Karpas-422 (cell line): ENCODE measurements at places on chromosomes 1 and 21.

DNA sequence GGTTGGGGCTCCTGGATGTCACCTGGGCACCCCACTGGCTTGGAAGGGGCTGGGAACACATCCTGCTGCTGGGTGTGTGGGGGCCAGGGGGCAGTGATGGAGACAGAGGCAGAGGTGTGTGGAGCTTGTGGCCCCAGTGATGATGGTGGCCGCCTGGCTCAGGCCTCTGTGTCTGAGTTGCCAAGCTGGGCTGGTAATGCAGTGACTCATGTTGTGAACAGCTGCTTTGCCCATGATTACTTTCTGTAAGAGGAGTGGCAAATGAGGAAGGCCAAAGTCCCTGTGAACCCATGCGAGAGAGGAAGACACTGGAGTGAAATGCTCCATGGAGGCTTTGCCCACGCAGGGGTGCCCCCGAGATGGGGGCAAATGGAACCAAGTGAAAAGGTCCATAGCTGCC is 86.8 kb downstream of the KCNJ6 start:
- DNase-seq, result no peak

DNA sequence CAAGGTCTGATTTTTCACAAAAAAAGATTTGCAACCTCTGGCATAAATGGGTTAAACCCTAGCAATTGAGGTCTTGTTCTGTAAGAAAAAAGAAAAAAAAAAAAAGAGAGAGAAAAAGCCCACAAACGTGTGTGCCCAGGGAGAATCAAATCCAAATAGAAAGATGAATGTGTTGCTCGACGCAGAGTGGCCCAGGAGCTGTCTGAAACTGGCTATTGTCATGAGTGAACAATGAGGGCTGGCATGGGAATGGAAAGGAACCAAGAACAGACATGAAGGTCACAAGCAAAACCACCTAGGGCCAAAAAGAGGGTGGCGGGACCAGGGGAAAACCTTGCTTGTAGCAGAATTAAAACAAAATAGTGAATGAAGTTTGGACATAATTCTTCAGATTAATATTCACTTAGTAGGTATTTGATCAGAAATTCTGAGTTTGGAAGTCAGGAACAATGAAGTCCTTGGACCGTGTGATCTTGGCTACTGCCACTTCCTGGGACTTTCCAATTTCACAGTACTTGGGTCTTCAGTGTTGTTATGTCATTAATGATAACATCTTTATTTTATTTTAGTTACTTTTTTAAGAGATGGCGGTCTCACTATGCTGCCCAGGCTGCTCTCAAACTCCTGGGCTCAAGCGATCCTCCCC is 3.1 kb downstream of the ENO1 start:
- no peak for DNase-seq

DNA sequence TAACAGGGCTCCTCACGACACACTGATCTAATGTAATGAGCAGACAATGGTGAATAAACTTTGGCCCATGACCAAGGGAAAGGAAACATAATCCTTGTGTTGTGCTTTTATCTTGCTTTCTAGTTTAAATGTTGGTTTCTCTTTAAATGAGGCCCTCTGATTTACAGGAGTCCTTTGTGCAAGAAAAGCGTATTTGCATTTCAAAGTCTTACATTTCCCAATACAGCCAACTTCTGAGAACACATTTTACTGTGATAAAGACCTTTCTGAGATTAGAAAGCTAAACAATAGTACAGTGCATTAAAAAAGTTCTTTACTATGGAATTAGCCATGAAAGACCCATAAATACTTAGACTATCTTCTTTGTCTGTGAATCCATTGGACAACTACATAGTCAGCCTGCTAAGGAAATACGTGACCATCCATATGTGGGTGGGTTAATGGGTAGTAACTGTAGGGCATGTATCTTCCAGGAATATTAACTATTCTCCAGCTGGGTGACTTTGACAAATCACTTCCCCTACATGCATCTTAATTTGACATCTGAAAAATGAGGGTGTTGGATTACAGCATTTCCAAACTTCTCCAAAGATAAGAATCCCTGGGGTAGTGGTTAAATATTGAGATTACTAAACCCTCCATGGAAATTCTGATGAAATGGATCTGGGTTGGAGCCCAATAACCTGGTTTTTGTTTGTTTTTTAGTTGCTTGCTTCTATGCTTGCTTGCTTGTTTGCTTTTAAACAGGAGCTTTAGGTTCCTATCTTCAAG is 50.3 kb upstream of the USP1 start:
- DNase-seq, result no peak

DNA sequence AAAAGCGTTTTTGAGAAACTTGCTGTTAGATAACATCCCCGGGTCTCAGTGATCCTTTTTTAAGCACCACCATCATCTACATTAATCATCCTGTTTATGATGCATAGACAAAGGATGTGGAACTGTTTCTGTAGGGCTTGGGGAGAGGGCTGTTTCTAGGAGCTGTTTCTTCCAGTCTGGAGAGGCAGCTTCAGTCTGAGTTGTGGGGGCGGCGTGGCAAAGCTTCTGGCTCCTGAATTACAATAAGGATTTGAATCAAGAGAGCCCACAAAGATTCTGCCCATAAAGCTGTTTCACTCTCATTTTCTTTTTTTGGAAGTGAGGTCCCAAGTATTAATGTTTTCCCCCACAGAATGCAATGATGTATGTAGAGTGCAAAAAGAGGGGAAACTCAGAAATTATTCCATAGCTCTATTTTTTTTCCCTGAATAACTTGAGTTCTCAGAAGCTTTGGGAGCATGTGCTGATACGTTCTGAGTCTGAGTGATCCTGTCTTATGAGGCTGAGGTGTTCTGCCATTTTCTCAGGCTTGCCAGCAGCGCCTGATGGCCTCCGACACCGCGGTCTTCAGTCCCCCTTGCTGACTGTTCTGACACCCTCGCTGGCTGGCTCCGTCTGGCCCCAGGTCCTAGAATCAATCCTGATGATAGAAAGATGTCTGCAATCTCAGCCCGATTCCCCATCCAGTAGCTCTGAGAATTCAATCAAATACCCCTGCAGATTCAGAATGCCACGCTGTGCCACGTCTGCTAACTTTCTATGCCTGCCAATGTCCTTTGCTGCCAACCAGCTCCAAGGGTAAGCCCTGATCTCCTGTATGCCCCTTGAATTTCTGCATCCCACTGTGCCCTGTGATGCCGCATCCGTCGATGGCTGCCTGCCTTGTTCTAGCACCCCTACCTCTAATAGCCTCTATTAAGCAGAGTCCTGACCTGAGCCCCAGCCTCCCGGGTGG is 92.4 kb upstream of the AKT3 start:
- no peak for DNase-seq

DNA sequence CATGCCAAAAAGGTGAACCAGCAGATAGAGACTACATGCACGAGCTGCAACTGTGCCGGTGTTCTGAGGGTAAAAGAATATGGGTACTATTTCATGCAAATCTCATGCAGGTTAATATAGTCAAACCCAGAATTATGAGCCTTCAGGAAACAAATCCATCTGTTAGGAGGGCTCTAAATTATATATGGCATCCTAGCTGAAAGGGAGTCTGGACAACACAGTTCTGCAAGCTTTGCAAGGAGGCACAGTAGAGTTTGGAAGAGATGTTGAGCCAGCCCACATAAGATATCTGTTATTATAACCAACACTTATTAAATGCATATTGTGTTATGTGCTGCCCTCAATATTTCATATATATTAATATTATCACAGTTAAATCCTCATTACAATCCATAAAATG is 50.5 kb upstream of the PALMD start:
- no peak for DNase-seq

DNA sequence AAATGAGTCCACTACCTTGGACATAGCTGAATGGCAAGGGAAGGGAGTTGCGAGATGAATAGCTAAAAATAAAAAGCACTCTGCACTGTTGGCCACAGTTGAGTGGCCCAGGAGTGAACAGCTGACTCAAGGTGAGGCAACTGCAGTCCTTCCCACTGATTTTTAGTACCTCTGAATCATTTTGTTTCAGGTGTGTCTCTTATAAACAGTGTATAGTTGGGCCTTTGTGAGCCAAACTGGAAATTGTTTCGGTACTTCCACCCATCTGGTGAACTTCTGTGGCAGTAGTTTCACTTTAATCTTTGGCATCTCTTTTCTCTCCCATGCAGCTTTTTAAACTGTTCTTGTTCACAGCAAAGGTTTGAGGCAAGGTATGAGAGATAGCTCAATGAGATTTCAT is 122.7 kb downstream of the VAV3 start:
- DNase-seq, result no peak

- DNase-seq, result peak; percentile 43
These were observed 569 bp downstream of the RCAN3 start for GRCh38 chr1:24503059-24503751.

- DNase-seq, result no peak
These were observed 31.6 kb downstream of the MAPKAPK2 start for GRCh38 chr1:206716159-206716869.

DNA sequence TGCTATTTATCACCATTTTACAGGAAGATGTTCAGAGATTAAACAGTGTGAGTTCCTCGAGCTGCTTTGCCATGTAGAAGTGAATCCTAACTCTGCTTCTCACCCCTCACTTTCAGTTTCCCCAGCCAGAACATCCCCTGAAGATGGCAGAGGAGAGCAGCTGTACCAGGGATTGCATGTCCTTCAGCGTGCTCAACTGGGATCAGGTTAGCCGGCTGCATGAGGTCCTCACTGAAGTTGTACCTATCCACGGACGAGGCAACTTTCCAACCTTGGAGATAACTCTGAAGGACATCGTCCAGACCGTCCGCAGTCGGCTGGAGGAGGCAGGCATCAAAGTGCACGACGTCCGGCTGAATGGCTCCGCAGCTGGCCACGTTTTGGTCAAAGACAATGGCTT is 16.9 kb downstream of the TENT5C start:
- DNase-seq, result no peak

DNA sequence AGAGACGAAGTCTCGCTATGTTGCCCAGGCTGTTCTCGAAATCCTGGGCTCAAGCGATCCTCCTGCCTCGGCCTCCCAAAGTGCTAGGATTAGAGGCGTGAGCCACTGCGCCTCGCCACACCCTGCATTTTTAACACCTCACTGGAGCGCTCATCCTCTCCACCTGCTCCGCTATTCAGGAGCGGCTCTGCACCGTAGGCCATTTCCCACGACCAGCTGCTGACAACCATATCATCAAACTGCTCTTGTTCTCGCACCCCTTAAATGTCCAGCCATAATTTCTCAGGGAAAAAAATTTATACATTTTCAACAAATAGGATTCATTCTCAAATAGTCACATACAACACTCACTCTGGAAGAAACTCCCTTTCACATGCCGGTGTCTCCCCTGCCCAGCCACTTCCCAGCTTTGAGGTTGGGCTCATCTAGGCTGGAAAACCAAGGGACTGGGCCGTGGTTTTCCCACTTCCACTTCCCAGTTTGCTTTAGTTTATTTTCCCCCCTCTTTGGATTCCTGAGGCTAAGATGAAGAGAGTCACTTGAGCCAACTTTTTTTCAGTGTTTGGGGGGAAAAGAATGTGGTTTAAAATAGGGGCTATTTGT is 639 bp upstream of the IPO9 start:
- DNase-seq, result no peak

GRCh38 chr1:212229654-212230053 is 55.6 kb upstream of the PPP2R5A start:
- no peak for DNase-seq

DNA sequence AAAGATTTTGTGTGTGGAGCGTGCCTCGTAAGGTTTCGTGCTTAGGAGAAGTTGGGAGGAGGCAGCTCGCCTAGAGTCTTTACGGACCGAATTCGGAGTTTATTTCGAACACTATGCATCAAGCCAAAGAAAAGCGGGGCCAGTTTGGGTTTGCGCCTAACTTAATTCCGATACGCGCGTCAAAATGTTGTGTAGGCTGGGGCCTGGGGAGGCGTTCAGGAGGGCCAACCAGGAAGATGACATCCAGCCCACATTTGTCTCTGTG is 6.4 kb downstream of the FOXD2 start:
- no peak for DNase-seq

GRCh38 chr1:3771108-3772026 is 1.2 kb upstream of the SMIM1 start:
- DNase-seq, result no peak

DNA sequence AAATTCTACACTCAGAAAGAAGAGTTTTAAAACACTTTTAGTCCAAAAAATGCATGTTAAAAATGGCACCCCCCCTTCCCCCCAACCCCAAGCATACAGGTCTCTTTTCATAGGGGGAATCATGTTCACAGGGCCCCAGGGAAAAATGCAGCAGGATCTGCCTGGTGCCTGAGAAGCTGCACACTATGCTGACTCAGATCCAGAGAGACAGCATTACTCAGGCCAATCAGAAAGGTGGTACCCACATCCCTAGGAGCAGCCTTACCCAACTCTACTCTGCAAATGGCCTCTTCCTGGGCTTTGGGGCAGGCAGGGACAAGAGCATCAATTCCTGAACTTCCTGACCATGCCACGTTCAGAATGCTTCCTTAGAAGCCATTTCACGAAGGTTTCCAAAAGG is 119.0 kb downstream of the HIVEP3 start:
- no peak for DNase-seq

DNA sequence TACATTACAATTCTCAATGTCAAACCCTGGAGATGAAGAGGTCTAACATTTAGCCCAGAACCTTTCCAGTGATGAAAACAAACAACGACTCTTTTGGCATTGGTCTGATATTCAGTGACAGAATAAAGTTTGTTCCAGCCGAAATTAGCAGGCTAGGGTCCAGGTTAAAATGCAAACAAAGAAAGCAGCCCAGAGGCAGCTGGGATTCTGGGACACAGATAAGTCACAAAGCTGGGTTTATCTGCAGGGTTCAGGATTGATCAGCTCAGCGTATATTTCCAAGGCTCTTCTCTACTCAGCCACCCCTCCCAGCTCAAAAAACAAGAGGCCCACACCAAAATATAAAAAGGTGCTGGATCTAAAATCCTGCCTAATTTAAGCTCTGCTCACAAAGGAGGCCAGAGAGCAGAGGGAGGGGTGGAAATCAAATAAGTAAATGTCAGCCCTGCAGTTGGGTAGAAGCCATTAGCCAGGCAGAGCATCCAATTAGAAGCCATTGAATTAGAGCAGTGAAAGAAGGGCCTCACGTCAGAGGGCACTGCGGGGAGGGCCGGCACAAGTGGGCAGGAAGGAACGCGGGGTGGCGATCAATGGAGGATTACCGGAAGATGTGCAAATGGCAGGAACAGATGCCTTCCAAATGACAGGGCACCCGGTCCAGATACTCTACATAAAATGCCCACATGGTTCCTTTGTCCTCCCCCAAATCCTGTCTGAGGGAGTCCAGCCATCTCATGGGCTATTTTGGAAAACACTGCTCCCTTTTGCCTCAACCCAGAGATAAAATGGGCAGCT is 3.2 kb upstream of the KLHDC8A start:
- DNase-seq, result no peak

- no peak for DNase-seq
These were observed 1317.0 kb downstream of the MRPL39 start for GRCh38 chr21:24290151-24290833.

DNA sequence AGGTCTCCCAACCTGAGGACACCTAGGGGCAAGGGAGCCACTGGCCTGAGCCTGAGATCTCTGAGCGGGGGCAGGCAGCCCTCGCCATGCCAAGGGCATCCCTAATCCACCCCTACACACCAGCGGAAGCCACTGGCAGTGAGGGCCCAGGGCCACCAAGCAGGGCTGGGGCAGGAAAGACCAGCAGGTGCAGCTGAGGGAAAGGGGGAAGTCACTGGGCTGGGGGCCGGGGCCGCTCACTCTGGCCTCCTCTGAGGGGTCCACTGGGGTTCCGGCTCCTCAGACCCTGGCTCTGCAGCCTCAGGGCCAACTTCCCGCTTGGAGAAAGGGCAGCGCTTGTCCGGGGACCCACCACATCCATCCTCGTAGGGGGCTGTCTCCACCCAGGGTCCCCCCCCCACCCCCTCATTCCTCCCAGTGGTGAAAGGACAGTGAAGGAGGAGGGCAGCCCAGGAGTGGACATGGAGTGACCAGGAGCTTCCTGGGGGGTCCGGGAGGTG is 42.5 kb upstream of the ACTRT2 start:
- no peak for DNase-seq

GRCh38 chr1:94840808-94841207 is 20.7 kb downstream of the SLC44A3 start:
- DNase-seq, result no peak
